ENCODE measurements at places on chromosomes 4 and X.

GRCh38 chr4:2757426-2757825, 1.3 kb upstream of the TNIP2 start:
- no peak for DNase-seq

DNA sequence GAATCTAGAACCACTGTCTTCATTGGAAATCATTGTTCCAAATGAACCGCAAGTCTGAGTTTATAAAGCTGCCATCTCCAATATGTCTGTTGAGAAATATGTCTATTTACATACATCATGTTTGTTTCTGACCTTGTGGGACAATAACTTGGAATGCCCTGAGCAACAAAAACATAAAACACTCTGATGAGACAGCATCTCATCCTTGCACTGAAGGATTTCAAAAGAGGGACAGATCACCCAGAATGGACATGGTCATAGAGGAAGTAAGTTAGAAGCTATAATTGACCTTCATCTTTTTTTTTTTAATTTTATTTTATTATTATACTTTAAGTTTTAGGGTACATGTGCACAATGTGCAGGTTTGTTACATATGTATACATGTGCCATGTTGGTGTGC, 22.5 kb downstream of the RXFP1 start:
- no peak for DNase-seq

DNA sequence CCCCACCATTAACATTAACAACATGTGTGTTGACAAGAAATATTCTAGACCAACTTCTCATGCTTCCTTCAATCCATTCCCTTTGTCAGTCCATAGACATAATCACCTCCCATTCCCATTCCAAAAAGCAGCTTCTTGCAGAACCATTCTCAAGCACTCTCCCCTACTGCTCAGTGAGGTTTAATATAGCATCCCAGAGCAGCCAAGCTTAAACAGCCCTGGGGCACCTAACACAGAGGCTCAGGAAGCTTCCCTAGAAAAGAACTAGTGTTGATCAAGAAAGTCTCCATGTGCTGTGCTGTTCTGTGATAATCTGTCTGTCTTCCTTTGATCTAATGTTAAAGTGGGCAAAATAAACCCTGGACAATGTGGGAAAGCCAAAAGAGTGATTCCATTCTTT, 174.2 kb upstream of the NOCT start:
- DNase-seq, result no peak

DNA sequence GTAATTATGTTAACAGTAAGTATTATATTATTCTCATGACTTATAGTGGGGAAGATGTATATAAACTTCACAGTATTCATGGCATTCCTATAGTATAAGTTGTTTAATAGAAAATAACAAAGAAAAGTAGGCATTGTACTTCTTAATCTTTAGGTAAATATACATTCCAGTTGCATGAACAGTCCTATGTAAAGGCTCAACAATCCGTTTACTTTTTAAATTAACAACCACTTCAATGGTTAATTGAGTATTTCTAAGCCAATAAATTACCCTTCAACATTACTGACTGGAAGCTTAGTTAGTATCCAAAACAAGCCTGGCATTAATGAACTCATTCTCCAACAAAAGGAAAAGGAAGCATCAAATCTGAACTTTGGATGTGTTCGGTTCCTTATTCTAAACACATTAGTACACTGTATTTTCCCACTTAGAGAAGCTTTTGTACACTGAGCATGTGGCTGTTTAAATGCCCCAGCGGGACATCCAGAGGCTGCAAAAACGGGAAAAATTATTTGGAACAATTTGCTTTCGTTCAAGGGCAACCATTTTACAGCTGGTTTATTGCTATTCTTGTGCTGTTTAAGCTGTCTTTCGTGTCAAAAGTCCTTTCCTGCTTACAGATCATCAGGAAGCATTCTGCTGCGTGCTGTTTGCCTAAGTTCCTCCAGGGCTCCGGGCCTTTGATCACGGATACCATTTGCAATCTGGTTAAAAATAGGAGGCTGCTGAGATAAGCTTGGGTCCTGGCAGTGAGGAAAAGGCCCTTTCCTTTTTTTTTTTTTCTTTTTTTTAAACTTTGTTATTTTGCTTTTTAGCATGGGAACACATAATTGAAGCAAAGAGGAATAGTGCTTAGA, 460.3 kb downstream of the SPRY1 start:
- DNase-seq, result peak; percentile 52

- peak; percentile 70 for DNase-seq
Measured at GRCh38 chrX:16695079-16695676, 17.3 kb downstream of the CTPS2 start.

DNA sequence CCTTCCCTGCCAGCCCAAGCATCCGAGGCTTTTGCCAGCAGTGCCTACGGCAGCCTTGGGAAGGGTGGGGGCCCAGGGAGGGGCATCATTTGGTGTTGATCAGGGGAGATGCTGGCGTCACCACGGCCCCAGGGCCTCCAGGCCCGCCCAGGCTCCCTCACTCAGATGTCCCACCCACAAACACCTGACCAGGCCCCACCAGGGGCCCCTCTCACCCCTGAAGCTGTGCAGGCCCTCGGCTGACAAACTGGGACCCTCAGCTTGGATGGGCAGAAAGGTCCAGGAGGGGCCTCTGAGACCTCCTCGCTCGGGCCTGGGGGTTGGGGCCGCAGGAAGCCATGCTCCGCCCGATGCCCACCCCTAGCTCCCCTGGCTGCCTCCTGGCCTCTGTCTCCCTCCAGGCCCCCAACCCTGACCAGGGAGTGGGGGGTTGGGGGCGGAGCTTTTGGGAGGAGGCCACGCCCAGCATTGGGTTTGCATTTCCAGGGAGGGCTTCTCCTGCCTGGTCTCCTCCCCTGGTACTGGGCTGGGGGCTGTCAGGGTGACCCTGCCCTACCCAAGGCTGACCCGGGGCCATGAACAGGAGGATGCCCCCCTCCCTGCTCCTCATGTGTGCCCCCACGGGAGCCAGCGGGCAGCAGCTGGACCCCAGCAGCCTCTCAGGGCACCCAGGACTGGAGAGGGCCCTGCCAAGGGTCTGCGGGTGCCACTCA, 33.4 kb upstream of the SPON2 start:
- no peak for DNase-seq

DNA sequence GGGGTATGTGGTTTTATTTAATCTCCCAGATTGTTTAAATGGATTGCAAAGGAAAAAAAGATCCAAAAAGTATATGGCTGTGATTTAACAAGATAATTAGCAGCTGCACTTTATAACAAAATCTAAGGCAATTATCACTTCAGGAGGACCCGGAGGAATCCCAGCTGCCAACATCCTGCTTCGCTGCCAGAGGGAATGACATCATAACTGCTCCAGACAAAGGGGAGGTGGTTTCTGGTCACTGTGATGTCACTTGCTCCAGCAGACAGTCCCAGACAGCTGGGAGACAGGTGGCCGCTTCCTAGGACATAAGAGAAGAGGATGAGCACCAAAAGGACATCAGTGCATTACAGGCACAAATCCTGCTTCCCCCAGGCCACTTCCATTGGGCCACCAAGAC, 371.0 kb downstream of the BCOR start:
- DNase-seq, result peak; percentile 69

GRCh38 chr4:61220556-61220955, 20.4 kb downstream of the ADGRL3 start:
- no peak for DNase-seq

- DNase-seq, result peak; percentile 53
Measured at GRCh38 chrX:109841869-109842579, 109.0 kb upstream of the ACSL4 start.

DNA sequence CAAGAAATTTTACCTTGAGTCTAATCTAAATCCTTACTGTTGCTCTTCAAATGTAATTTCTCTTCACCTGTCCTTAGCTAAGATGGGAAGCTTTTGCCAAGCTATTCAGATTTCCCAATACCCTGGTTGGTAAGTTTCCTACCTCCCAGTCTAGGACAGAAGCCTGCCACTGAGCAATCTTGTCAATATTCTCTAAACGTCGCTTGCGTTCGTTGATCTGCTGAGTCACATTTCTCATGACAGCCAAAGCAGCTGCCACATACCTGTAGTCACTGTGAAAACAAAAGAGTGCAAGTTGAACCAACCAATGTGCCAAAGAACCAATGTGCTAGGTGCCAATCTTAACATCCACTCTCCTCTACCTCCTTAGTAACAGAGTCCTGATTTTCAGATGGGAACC, 111.1 kb downstream of the ARHGEF9 start:
- no peak for DNase-seq

DNA sequence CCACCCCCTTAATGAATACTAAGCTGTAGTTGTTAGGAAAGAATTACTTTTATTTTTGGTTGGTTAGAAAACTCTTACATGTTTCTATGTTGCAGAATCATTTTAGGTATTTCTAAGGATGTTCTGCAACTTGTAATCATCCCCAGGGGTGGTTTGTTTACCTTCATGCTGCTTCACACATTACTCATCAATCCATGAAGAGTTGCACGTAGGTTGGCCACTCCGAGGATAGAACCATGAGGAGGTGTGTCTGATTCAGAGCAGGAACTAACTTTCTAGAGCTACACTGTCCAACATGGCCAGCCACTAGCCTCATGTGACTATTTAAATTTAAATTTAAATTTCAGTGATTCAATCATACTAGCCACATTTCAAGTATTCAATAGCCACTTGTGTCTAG, 127.2 kb upstream of the FRMPD4 start:
- DNase-seq, result peak; percentile 68

GRCh38 chr4:165293927-165294649, 33.4 kb upstream of the MSMO1 start:
- DNase-seq, result no peak

GRCh38 chrX:8783097-8783713, 18.0 kb downstream of the FAM9A start:
- peak; percentile 3 for DNase-seq

GRCh38 chr4:96183611-96184010, 343.7 kb downstream of the PDHA2 start:
- DNase-seq, result no peak

- DNase-seq, result no peak
Measured at GRCh38 chrX:38893441-38893840, 92.2 kb downstream of the MID1IP1 start.

DNA sequence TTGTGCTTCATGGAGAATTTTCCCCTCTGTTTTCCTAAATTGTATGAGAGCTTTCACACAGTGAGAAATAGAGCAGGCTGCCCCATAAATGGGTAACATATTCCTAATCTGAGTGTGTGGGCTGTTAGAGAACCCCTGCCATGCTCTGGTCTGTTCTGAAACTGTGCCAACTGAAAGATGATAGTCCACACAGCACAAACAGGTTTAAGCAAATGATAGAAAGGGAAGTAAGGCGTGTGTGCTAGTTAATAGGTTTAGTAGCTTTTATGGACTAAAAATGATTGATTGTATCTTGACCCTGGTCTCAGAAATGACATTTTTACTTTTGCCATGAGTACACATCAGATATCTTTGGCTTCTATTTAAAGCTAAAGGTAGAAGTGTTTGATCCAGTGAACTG, 106.2 kb downstream of the PRRG1 start:
- DNase-seq, result no peak

DNA sequence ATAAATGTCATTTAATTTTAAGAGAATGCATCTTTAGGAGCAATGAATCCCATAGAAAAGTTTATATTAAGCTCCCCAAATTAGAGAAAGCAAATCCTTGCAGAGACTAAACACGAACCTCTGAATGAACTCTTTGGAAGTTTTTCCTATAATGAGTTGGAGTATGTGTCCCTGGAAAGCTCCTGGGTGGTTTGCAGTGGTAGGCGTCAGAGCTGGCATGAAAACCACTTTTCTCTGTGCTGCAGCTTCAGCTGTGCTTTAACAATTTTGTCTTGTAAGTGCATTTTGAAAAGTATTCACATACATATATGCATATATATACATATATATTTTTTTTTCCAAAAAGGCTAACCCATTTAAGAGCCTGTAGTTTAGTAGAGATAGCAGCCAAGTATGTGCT, 148.7 kb upstream of the TBC1D9 start:
- no peak for DNase-seq

DNA sequence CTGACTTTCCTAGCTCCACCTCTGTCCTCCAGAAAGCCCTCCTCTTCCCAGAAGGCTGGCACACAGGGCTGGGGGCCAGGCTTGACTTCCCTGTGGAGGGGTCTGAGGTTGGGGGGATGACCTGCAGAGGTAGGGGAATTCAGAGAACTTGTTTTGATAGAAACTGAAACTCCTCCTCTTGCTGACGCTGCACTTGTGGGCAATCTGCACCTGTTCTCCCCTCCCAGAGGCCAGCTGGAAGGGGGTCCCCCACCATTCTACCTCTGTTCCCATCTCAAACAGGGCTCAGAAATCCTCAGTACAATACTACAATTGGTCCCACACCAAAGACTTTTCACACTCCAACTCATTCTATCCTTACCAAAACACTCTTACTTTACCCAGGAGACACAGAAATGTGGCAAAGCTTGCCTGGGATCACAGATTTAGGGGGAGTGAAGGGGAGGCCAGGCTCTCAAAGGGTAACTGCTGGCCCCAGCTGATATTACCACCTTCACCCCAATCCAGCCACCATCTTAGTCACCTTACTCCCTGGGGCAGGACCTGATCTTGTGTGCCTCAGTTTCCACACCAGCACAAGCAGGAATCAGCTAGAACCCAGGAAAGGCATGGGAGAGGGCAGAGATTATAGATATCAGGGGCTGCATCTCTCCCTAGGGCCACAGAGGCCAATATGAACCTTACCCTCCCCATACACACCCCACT, 18.5 kb downstream of the OTUD5 start:
- DNase-seq, result no peak

GRCh38 chrX:121869876-121870477, 822.6 kb downstream of the GLUD2 start:
- no peak for DNase-seq

GRCh38 chr4:168335621-168336020, 17.1 kb upstream of the DDX60 start:
- DNase-seq, result no peak

DNA sequence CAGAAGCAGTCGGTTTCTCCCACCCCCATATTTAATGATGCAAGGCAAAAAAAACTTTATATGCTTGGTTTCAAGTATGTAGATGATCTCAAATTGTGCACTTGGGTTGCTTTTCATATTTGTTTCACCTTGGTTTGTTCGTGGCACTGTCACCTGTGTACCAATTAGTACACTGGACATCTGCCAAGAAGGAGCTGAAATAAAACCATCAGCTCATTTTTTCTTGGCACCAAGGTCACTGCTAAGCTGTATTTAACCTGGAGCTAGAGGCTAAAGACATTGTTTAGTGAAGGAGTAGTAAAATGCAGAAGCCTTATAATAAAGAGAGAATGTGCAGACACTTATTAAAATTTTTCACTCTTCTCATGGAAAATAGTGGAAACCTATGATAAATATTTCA, 430.8 kb downstream of the ARHGAP24 start:
- no peak for DNase-seq

GRCh38 chrX:25646156-25646555, 492.0 kb upstream of the MAGEB18 start:
- no peak for DNase-seq

- peak; percentile 83 for DNase-seq
Measured at GRCh38 chrX:3697701-3698279, 15.7 kb downstream of the PRKX start.

GRCh38 chrX:39310891-39311290, 509.6 kb downstream of the MID1IP1 start:
- no peak for DNase-seq

- no peak for DNase-seq
Measured at GRCh38 chr4:144340931-144341330, 200.4 kb upstream of the GYPA start.

Measured in fibroblast of mammary gland (primary cell).